IMR-90 (cell line): ENCODE measurements at places on chromosomes 7 and 10. TPM values are rescaled to one million over a fixed set of nuclear protein-coding genes. Genes with fewer than 3 reads are reported as not detected.

RUFY2 gene
- total RNA-seq: 6.8 and 16.4 TPM in 2 replicates

NKX6-2 gene
- not detected in 2 replicates for total RNA-seq

ZNF425 gene
- total RNA-seq: 2.3 and 2.8 TPM in 2 replicates

- no peak overlapping the region for H3K27ac ChIP-seq
- no peaks in the 10 kb centered on the region for H3K36me3 ChIP-seq
- H3K4me1 ChIP-seq: peaks cover 8% of the 10 kb centered on the region
- DNase-seq: no peak
Measured at GRCh38 chr10:92121686-92122492, 169.0 kb downstream of the CPEB3 start.

DNA sequence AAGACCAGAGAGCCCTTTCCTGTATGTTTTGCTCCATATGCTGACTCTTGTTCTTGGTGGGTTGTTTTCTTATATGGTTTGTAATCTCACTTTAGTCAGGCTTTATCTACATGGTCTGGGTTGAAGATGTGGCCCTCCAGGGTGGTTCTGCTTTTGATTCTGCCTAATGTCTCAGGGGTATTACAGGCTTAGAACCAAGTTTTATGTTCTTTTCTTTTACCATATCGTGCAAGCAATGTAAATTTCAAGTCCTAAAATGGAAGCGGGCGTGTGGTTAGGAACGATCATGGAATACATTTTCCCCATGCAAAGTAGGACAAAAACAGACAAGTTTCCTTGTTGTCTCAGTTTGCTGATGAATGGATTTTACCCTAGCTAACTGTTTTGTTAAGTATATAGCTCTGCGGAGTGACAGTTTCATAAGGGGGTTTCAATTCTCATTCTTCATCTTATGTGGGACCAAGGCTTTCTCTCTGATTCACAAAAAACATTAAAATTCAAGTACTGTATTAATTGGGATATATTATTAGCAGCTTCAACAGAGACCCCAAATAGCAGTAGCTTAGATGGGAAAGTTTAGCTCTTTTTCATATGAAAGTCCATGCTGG, 58.7 kb downstream of the MTURN start:
- no peaks in the 10 kb centered on the region for H3K4me1 ChIP-seq
- no peak for DNase-seq
- H3K27ac ChIP-seq: no peak overlapping the region
- H3K4me3 ChIP-seq: no peak overlapping the region

DNA sequence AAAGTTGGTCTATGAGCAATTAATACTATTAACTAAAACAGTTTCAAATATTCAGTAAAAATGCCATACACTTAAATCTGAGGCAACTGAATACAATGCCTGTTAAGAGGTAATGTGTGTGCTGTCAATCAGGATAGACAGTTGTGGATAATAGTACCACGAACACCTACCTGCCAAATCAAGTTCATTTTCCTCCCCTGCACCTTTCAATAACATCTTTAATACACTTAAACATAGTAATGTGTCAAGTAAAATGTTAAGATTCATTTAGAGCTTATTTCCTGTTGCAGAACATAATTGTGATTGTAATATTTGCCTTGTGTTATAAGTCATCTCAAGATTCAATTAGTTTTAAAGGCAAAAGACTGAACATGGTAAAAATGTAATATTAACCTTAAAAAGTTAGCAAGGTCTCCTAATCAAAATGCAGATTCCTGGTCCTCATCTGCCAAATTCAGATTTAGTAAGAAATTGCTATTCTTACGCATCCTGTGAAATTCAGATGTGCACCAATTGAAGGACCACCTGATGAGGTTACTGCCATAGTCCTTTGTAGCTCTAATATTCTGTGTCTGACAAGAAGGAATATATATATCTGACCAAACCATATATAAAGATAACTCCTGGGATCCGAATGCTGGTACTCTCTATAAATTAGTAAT, 37.1 kb downstream of the COL1A2 start:
- H3K4me3 ChIP-seq: no peak overlapping the region
- peaks cover 37% of the 10 kb centered on the region for H3K36me3 ChIP-seq
- DNase-seq: peak; percentile 86
- no peaks in the 10 kb centered on the region for H3K27me3 ChIP-seq

DNA sequence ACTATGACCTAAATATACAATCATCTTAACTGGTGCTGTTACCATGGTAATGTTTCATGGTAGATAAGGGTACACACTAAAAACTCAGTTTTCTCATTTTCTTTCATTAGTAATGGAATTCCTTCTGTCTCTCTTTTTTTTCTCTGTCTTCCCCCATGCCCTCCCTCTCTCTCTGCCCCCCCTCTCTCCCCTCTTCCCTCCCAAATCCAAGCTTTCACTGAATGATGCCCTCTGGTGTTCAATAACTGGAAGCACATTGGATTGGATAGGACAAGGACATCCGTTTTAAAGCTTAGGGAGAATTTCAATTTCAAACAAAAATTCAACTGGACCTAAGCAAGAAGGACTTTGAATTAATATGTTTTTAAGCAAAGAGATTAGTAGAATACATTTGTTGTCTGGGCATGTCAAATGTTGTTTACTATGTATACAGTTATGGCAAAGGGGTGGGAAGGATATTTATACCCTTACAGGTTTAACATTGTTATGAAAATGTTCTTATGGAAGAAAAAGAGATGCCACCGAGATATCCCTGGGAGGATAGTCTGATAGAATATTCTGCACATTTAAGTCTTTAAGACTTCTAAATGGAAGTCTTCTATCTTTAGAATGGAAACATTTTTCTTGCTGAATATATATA, 6.1 kb downstream of the CHRM2 start:
- no peaks in the 10 kb centered on the region for H3K27me3 ChIP-seq
- peaks cover 27% of the 10 kb centered on the region for H3K36me3 ChIP-seq
- H3K4me3 ChIP-seq: no peak overlapping the region
- peak; percentile 73 for DNase-seq
- H3K27ac ChIP-seq: peak overlapping the region; percentile 18; the same call in 1 of the 2 replicates

DNA sequence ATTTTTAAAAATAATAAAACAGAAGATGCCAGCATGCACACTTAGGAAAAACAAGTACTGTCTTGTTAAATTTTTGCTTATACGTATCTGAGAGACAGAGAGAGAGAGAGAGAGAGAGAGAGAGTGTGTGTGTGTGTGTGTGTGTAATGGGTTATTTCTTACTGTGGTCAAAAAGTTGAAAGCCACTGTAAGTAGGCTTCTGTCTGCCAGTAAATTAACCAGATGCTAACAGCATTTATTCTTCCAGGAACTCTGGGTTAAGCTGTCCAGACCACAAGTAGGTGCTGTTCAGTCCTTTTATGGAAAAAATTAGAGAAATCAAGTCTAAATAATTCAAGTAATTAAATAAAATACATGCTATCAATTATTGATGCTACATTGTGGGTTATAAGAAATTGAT, 39.7 kb downstream of the RNF32 start:
- no peaks in the 10 kb centered on the region for H3K27me3 ChIP-seq
- no peaks in the 10 kb centered on the region for H3K4me1 ChIP-seq
- no peak overlapping the region for H3K27ac ChIP-seq
- DNase-seq: peak; percentile 13

GRCh38 chr10:47259466-47259865, 40.5 kb upstream of the GDF10 start:
- no peak for DNase-seq
- H3K4me3 ChIP-seq: no peak overlapping the region
- no peaks in the 10 kb centered on the region for H3K36me3 ChIP-seq
- H3K27ac ChIP-seq: no peak overlapping the region
- H3K27me3 ChIP-seq: peaks cover 15% of the 10 kb centered on the region

- H3K36me3 ChIP-seq: no peaks in the 10 kb centered on the region
- DNase-seq: no peak
- H3K27me3 ChIP-seq: no peaks in the 10 kb centered on the region
- H3K27ac ChIP-seq: no peak overlapping the region
- no peaks in the 10 kb centered on the region for H3K4me1 ChIP-seq
Measured at GRCh38 chr7:49397750-49398149, 375.7 kb upstream of the VWC2 start.

DNA sequence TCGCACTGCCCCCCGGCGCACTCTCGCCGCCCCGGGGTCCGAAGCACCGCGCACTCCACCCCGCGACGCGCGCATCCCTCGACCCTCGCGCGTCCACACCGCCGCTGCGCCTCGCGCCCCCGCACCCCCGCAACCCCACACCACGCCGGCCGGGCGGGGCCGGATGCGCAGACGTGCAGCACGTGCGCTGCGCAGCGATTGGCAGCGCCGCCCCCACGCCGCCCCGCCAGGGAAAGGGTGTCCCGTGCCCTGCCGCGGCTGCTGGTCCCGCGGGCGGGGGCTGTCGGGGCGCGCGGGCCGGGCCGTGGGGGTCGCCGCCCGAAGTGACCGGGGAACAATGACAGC, 53.7 kb upstream of the KDM7A start:
- H3K4me1 ChIP-seq: peaks cover 4% of the 10 kb centered on the region; the same call in 1 of the 2 replicates
- peaks cover 43% of the 10 kb centered on the region for H3K27me3 ChIP-seq
- no peak for DNase-seq
- no peak overlapping the region; the same call in 1 of the 2 replicates for H3K27ac ChIP-seq

DNA sequence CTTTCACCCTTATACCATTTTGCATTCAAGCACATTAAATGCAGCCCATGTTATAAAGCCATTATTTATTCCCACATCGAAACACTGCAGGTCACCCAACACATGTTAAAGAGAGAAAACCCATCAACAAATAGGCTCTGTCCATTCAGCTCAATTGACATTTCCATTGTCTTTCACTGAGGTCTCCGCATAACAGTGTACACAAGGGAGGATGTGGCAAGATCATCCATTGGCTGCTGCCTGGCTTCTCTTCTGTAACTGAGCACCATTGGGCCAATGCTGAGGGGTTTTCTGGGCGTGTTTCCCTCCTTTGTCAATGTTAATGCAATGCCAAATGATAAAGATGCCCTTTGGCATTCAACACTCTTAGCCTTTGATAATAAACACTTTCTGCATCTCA, 278.1 kb upstream of the SP4 start:
- no peaks in the 10 kb centered on the region for H3K27me3 ChIP-seq
- no peak overlapping the region for H3K27ac ChIP-seq

- DNase-seq: no peak
- H3K4me3 ChIP-seq: no peak overlapping the region
- no peaks in the 10 kb centered on the region for H3K4me1 ChIP-seq
- no peaks in the 10 kb centered on the region for H3K36me3 ChIP-seq
- peaks cover 29% of the 10 kb centered on the region for H3K27me3 ChIP-seq
Measured at GRCh38 chr7:73599916-73600315, 21.5 kb upstream of the TBL2 start.

GRCh38 chr7:122314284-122314683, 9.7 kb upstream of the FEZF1 start:
- no peak overlapping the region for H3K4me3 ChIP-seq
- H3K27me3 ChIP-seq: peaks cover 66% of the 10 kb centered on the region
- H3K4me1 ChIP-seq: no peaks in the 10 kb centered on the region
- H3K36me3 ChIP-seq: no peaks in the 10 kb centered on the region
- H3K27ac ChIP-seq: no peak overlapping the region
- DNase-seq: no peak

- H3K27me3 ChIP-seq: no peaks in the 10 kb centered on the region
- H3K27ac ChIP-seq: no peak overlapping the region
- no peaks in the 10 kb centered on the region for H3K4me1 ChIP-seq
- peaks cover 19% of the 10 kb centered on the region for H3K36me3 ChIP-seq
- DNase-seq: peak; percentile 5
Measured at GRCh38 chr10:118332948-118333710, 9.0 kb downstream of the FAM204A start.

DNA sequence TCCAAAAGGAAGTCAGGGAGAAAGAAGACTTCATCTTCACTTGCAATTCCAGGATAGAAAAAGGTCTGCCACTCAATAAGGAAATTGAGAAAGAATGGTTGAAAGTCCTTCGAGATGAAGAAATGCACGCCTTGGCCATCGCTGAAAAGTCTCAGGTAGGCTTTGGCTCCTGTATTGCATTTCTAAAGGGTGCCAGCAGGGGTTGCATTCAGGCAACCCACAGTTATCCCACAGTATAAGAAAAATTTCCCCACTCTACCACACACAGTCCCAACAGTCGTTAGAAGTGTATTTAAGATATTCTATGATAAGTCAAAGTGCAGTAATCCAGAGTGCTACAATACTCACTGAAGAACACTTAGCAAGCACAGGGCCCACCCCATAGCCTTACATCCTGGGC, 93.4 kb upstream of the FGL2 start:
- no peaks in the 10 kb centered on the region; the same call in 1 of the 2 replicates for H3K4me1 ChIP-seq
- no peak overlapping the region for H3K4me3 ChIP-seq
- DNase-seq: no peak
- no peaks in the 10 kb centered on the region for H3K27me3 ChIP-seq
- no peak overlapping the region for H3K27ac ChIP-seq

DNA sequence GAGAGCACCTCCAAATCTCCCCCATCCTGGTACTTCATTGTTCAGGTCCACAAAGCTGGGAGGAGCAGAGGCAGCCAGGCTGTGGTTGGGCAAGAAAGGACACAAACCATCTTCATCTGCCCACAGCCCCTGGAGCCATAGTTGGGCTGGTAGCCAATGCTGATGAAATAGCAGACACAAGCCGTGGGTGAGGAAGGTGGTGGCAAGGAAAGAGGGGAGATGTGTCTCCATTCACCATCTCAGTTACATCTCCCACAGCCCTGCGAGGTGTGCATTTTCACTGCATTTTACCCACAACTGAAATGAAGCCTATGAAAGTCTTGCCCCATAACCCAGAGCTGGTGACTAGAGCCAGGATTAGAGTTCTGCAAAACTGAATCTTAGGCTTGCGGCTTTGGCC, 35.0 kb downstream of the PIK3AP1 start:
- H3K4me1 ChIP-seq: peaks cover 4% of the 10 kb centered on the region; the same call in 1 of the 2 replicates
- no peaks in the 10 kb centered on the region for H3K27me3 ChIP-seq
- H3K27ac ChIP-seq: no peak overlapping the region
- no peak overlapping the region for H3K4me3 ChIP-seq
- no peaks in the 10 kb centered on the region for H3K36me3 ChIP-seq

GRCh38 chr10:111556666-111557065, 479.8 kb downstream of the ADRA2A start:
- no peak overlapping the region for H3K27ac ChIP-seq
- H3K4me1 ChIP-seq: no peaks in the 10 kb centered on the region
- no peaks in the 10 kb centered on the region for H3K27me3 ChIP-seq
- no peak overlapping the region for H3K4me3 ChIP-seq
- H3K36me3 ChIP-seq: no peaks in the 10 kb centered on the region
- no peak for DNase-seq

DNA sequence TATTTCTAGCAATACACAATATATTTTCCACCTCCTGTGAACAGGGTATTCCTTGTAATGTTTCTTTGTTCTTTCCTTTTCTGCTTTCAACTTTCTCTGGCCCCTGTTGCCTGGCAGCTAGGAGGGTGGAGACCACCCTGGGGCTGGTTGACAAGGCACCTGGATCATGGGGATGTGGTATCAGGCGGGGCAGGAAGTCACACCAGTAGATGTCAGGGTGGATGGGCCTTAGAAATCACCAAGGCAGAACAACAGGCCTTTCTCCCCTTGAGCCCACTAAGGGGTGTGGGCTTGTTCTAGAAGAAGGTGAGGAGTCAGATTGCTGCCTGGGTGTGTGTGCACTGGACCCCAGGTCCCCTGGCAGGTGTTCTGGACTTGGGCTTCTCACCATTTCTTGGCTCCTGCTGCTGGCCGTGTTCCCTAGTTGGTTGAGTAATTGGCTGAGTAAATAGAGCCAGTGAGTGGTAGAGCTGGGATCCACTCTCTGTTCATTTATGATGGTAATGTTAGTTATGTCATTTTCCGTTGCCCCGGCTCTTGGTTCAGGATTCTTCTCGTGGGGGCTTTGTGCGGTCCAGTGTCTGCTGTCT, 24.9 kb downstream of the ZNF783 start:
- DNase-seq: peak; percentile 4
- H3K27me3 ChIP-seq: no peaks in the 10 kb centered on the region
- H3K27ac ChIP-seq: no peak overlapping the region
- H3K36me3 ChIP-seq: peaks cover 6% of the 10 kb centered on the region
- H3K4me3 ChIP-seq: no peak overlapping the region
